ENCODE measurements at places on chromosomes 7 and 10.

- no peaks in the 10 kb centered on the region for H3K27me3 ChIP-seq
- H3K36me3 ChIP-seq: no peaks in the 10 kb centered on the region
- peaks cover 4% of the 10 kb centered on the region for H3K4me1 ChIP-seq
- H3K4me3 ChIP-seq: no peak overlapping the region
- DNase-seq: peak; percentile 60
- H3K27ac ChIP-seq: no peak overlapping the region
These were observed 113.4 kb downstream of the DIP2C start for GRCh38 chr10:576130-576465.

- DNase-seq: no peak
- H3K36me3 ChIP-seq: no peaks in the 10 kb centered on the region
- H3K4me3 ChIP-seq: no peak overlapping the region
- H3K27ac ChIP-seq: no peak overlapping the region
These were observed 148.8 kb upstream of the TNRC18 start for GRCh38 chr7:5572439-5572838.

DNA sequence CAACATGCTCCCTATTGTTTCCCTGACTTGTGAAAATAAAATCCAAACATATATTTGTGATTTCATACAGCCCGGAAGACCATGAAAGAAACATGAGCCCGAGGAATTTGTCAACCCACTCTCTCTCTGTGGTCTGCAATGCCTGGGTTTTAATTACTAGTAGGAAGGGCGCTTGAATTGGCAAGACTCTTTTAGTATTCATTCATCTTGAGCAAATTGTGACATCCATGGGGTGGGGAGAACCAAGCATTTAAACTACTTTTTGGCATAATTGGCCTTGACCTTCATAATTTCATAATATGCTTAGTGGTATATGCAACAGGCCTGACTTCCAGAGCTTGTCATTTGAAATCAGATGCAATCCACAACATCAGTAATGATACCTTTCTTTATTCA lies 142.4 kb upstream of the BMPER start:
- H3K4me1 ChIP-seq: no peaks in the 10 kb centered on the region
- no peak overlapping the region for H3K4me3 ChIP-seq
- no peaks in the 10 kb centered on the region for H3K36me3 ChIP-seq
- H3K27me3 ChIP-seq: no peaks in the 10 kb centered on the region
- DNase-seq: peak; percentile 22

- H3K4me1 ChIP-seq: no peaks in the 10 kb centered on the region
- no peaks in the 10 kb centered on the region for H3K27me3 ChIP-seq
- H3K36me3 ChIP-seq: peaks cover 7% of the 10 kb centered on the region
- no peak overlapping the region for H3K4me3 ChIP-seq
These were observed 11.6 kb downstream of the CBX3 start for GRCh38 chr7:26212921-26213718.
